ENCODE measurements at places on chromosomes 2 and 18.

DNA sequence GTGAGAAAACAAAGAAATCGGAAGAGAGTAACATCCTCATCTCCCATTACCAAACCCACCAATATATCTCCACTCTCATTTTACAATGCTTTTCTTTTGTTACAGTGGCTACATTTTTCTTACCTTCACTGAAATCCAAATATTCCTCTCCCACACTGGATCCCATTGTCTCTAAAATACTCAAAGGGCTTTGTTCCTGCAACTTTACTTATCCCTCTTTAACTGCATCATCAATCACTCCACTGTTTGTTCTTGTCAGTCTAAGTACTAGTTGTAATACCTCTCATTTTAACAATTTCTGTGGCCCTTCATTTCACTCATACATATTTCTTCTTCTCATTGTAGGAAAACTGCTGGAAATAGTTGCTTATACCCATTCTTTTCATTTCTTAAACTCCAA, 464.2 kb upstream of the PIK3C3 start:
- no peak for DNase-seq

GRCh38 chr18:23056315-23056714, 79.0 kb upstream of the CABLES1 start:
- no peak for DNase-seq

- peak; percentile 37 for DNase-seq
These were observed 79.5 kb downstream of the EVA1A start for GRCh38 chr2:75480971-75481836.

GRCh38 chr2:158984604-158985135, 16.2 kb downstream of the TANC1 start:
- DNase-seq, result no peak

GRCh38 chr2:128754246-128754724, 435.6 kb upstream of the HS6ST1 start:
- no peak for DNase-seq

- no peak for DNase-seq
These were observed 62.6 kb downstream of the ITGB6 start for GRCh38 chr2:160137464-160137863.

DNA sequence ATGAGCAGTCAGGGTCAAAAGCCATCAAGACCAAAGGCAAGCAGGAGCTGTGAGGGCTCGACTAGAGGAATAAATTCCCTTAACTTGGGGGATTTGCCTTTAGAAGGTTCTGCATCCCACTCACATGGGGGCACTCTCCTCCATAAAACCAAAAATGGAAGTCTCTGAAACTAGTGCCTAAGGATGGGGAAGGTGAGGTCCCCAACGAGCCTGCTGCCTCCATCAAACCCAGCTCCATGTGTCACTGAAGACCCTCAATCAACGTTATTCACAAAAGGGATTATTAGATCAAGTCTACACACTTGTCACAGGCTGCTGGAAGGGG, 254.9 kb upstream of the NCKAP5 start:
- DNase-seq, result no peak

DNA sequence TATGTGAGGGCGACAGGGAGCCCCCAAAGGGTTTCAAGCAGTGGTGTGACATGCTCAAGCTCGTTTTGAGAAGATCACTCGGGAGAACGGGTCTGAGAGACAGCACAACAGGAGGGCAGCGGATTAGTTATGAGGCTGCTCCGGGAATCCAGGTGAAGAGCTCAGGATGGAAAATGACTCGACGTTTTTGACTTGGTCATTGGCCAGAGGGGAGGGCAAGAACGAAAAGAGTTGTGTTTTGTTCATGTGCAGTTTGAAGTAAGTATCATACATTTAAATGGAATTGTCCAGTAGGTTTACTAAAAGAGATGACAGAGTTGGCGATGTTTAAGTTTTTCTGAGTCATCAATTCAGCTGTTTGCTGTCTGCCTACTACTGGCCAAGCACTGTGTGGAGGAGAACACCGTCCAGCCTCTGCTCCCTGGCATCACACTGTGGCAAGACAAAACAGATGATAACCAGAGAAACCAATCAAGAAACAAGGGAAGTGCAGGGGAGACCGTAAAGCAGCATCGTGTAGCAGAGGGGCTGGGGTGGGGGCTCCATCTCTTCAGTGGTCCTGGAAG, 25.3 kb upstream of the ANXA4 start:
- DNase-seq, result peak; percentile 16
